T-cell (primary cell): ENCODE measurements at places on chromosomes 3 and 15.

DNA sequence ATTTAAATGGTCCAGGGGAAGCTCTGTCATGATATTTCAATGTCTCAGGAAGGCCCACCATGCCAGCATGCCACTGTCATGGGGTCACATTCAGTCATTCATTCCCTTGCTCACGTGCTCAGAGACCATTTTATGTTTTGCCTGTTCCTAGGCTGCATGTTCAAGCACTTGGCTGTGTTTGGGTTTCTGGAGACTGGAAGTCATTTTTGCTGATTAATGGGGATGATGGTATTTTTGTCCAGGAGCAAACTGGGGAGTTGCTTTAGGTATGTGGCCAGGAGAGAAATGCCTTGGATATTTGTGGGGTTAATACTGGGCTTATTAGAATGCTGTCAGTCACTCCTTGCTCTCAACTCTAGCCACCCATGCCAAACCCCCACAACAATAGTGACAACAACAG, 303.5 kb downstream of the PTPRG start:
- DNase-seq: no peak

DNA sequence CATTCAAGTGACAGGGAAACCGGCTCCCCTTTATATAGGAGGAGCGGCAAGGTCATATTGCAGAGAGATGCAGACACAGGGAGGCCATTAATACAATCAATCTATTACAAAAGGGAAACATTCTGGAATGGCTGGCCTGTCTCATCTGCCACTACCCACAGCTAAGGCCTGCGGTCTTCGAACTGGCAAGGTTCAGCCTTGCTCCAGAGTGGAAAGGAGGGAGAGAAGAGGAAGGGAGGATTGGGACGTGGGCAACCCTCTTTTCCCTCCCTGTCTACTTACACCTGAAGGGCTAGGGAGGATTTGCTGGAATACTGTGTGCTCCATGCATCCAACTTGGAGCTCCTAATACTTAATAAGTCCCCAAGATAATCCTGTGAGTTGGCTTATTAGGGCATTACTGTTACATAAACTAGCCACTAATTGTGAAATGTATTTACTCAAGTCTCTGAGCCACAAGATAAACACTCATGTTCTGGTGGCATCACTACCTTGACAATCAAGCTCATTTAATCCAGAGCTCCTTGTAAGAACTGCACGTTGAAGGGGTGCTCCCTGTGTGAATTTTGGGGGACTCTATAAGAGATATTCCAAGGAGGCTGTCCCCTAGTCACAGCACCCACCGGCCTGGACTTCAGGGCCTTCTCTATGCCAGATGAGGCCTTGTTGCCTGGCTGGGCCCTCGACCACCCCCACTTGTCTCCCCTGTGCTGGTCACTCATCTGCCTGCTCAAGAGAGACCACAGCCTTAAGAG, 19.7 kb upstream of the CCDC174 start:
- no peak for DNase-seq

DNA sequence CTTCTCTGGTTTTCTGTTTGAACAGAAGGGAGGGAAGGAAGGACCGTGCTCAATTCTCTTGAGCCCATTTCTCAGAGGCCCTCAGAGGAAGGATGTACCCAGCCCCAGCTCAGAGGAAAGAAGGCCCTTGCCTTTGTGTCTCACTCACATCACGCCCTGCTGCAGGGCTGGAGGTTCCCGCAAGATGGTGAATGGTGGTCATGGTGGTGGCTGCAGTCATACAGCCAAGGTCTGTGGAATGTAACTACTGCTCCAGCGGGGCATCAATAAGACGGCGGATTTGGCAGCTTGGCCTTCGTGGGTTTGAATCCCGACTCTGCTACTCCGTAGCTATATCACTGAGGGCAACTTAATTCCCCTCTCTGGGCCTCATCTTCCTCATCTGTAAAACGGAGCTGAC, 62.9 kb downstream of the SLC6A1 start:
- DNase-seq: no peak

- no peak for DNase-seq
Observed at GRCh38 chr3:126039870-126040269, 44.1 kb downstream of the SLC41A3 start.

DNA sequence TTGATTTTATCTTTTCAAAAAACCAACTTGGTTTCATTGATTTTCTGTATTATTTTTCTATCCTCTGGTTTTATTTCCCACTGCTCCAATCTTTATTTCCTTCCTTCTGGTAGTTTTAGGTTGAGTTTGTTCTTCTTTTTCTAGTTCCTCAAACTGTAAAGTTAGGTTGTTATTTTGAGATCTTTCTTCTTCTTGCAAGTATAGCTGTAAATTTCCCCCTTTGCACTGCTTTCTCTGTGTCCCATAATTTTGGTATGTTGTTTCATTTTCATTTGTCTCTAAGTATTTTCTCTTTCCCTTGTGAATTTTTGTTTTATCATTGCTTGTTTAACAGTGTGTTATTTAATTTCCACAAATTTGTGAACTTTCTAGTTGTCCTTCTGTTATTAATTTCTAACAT, 120.0 kb downstream of the PLD1 start:
- DNase-seq: no peak

- no peak for DNase-seq
Observed at GRCh38 chr15:96285305-96285704, 45.2 kb upstream of the NR2F2 start.
